SIG-M5 (cell line): ENCODE measurements at places on chromosomes 4 and X.

- DNase-seq, result no peak
Measured at GRCh38 chr4:142929526-142929925, 83.4 kb upstream of the INPP4B start.

DNA sequence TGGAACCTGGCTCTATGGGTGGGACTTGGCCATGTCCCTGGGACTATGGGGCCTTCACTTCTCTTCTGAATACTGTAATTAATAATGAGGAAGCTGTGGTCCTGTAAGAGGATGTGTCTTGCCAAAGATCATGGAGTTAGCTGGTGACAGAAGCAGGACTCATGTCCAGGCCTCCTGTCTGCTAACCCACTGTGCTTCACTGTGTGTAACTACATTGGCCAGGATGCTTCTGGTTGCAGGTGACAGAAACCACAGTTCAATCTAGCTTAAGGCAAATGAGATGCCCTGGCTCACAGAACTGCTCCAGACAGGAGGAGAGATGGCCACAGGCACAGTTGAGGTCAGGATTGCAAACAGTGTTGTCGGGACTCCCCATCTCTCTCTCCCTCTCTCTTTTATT is 3.1 kb downstream of the MTMR1 start:
- DNase-seq, result no peak

GRCh38 chr4:189850239-189850856 is 90.3 kb upstream of the FRG1 start:
- no peak for DNase-seq

DNA sequence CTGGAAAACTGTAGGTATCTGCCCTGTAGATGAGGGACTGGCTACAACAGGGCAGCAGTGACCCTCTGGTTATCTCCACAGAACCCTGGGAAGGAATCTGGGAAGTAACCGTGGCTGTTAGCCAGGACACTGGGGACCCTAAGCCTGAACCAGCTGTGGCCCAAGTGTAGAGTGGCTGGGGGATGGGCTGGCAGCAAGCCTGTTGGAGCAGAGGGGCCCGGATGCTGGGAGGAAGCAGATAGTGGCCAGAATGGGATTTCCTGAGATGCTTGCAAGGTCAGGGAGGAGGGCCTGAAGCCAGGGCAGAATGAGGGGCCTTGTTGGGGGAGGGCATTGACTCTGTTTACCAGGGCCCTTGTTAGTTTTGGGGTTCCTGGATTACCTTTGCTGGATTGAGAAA is 161.0 kb upstream of the EOLA2 start:
- DNase-seq, result no peak

GRCh38 chr4:3797831-3798790 is 31.9 kb downstream of the ADRA2C start:
- DNase-seq, result no peak

- no peak for DNase-seq
Measured at GRCh38 chrX:9492901-9493300, 28.0 kb downstream of the TBL1X start.

- no peak for DNase-seq
Measured at GRCh38 chr4:14580061-14580460, 422.2 kb upstream of the CPEB2 start.

- no peak for DNase-seq
Measured at GRCh38 chr4:163697121-163697520, 202.6 kb downstream of the TMA16 start.

DNA sequence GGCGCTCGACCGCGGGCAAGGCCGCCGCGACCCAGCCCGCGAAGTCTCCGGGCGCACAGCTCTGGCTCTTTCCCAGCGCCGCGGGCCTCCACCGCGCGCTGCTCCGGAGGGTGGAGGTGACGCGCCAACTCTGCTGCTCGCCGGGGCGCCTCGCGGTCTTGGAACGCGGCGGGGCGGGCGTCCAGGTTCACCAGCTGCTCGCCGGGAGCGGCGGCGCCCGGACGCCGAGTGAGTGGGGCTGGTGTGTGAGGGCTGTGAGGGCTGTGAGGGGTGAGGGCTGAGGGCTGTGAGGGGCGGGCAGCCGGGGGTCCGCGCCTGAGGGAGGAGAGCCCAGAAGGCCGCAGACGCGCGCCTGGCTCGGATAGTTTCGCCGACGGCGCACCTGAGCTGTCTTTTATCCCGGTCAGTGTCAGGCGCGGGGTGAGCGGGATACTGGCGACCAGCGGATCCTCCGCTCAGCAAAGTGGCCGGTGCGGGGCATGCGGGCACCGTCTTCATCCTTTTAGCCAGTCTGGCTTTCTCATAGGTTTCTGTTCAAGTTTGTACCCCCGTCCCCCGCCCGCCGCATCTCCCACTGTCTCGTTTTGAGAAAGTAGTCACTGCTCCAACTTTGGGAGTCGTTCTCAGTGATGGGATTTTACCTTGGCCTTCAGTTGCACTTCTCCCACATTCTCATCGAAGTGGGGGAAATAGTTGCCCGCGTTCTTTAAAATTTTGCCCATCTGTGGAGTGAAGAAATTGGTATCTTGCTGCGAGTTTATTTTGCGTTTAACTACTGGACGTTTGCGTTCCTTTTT is 586 bp downstream of the HERC5 start:
- no peak for DNase-seq

DNA sequence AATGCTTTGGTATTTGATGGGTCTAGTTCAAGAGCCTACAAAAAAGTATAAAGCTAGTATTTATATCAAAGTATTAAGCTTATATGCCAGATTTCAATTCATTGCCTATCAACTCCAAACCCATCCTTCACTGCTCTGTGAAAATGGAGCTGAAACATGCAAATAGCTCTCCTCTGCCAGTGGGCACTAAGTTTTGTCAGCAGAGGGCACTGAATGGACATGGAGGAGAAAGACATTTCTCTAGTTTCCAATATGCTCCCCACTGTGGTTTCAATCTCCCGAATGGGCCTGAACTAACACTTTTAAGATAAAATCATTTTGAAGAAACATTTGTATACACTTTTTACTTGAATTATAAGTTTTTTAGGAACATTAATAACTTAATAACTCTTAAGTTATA is 12.4 kb downstream of the PPID start:
- DNase-seq, result no peak

GRCh38 chr4:88646528-88647280 is 50.9 kb downstream of the NAP1L5 start:
- DNase-seq, result no peak

- no peak for DNase-seq
Measured at GRCh38 chrX:133653358-133653757, 238.1 kb upstream of the GPC4 start.

DNA sequence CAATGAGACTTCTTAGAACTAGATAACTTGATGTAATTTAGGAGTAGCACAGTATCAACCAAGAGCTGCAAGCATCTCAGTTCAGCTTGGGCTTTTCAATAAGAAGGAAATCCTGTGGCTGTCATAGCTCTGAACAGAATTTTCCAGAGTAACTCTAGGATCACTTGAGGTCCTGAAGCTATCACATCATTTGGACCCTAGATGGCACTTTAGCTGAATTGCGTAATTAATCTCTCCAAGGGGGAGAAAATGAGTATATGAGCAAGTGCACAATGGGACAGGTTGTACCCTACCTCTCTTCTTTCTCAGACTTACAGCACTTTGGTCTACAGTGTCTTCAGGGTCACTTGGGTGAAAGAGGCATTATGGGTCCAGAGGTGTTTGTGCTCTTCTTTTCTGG is 45.2 kb downstream of the SLC4A4 start:
- DNase-seq, result no peak

DNA sequence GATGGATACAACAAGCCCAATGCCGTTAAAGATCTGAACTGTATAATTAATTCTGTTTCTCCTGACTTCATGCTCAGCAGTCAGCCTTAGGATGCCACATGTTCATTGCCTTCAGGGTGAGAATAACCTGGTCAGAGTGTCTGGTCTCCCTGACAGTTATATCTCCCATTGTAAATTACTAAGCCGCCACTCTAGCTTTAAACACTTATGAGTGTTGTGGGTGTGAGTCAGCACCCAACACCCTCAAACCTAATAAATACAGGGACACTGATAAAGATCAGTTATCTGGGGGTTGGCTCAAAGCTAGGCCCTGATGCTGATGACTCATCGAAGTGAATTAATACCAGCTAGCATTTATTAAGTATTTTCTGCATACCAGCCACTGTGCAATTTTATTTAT is 64.9 kb upstream of the DYNLT3 start:
- DNase-seq, result no peak

DNA sequence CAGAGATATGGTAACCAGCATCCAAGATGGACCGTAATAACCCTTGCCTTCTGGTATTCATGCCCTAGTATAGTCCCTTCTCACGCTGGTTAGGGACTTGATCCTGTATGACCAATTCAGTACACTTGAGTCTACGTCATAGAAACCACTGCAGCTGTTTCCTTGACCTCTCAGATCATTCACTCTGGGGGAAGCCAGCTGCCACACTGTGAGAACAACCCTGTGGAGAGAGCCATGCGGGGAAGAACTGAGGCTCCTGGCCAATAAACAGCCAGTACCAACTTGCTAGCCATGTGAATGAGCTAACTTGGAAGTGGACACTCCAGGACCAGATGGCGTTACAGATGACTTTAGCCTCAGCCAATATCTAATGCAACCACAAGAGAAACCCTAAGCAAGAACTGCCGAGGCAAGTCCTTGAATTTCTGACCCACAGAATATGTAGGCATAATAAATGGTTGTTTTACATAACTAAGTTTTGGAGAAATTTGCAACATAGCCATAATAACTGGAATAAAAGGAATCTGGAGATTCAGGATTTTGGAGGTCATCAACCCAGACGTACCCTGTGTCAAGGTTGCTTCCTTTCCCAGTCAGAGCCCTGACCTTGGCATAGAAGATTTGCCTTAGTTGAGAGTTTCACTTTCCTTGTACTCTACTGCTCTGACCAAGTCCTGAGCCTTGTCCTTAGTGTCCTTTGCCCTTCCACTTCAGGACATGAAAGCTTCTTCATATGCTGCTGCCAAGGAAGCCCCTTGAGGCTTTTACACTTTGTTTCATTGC is 87.3 kb upstream of the ZNF81 start:
- no peak for DNase-seq

DNA sequence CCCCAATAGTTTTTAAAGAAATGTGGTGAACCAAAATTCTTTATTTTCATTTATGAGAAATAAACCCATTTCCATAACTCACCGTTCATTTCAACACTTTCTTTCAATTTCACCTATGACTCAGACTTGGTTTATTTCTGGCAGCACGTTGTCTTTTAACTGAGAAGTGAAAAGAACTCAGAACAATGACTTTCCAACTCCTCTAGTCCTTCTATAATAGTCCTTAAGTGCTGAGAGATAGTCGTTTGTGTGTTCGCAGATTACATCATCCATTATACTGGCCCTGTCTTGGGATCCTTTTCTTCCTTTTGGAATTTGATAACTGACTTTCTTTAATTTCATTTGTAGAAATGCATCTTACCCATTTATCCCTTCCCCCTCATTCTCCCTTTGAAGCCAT is 113.6 kb downstream of the GLUD2 start:
- DNase-seq, result no peak

- DNase-seq, result no peak
Measured at GRCh38 chr4:105147016-105147552, 408 bp downstream of the TET2 start.

DNA sequence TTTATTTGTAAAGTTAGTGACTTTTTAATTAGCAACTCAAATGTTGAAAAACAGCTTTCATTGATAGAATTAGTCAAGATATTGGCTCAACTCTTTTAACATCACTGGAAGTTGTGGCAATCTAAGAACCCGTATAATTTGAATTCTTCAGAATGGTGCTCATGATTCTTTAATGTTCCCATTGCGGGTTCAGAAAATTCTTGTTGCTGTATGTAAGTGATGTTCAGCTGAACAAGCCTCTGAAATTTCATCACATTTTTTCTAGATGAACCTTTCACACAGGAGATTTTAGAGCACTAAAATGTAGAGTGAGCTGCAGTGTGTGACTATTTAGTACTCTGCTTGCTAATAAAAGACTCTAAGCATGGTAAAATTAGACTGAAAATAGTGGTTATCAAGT is 1317.7 kb downstream of the FSTL5 start:
- no peak for DNase-seq

GRCh38 chr4:150510176-150510865 is 71.6 kb upstream of the MAB21L2 start:
- DNase-seq, result no peak

- DNase-seq, result no peak
Measured at GRCh38 chr4:122341886-122342285, 36.9 kb upstream of the ADAD1 start.

DNA sequence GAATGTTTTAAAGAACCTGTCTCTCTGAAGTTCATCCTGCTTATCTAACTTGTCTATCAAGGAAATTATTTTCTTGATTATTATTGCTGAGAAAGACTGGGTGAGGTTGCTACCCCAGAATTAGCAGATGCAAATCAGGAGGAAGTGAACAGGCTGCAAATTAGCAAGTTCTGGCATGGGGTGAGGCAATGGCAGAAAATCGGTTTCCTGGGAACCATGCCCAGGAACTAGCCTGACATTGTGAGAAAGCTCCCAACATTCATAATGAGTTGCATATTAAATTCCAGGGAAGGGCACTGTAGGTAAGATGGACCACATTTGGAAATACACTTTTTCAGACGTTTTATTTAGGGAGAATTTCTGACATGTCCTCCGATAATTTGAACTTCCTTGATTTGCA is 11.6 kb downstream of the ARSF start:
- no peak for DNase-seq

- no peak for DNase-seq
Measured at GRCh38 chr4:58225460-58225859, 1115.3 kb upstream of the IGFBP7 start.

GRCh38 chr4:138910195-138910913 is 105.2 kb upstream of the NOCT start:
- no peak for DNase-seq

- DNase-seq, result no peak
Measured at GRCh38 chr4:24533364-24533763, 51.0 kb downstream of the DHX15 start.

GRCh38 chr4:23979534-23979933 is 89.7 kb upstream of the PPARGC1A start:
- DNase-seq, result no peak

GRCh38 chr4:168639914-168640313 is 143.1 kb downstream of the PALLD start:
- no peak for DNase-seq

DNA sequence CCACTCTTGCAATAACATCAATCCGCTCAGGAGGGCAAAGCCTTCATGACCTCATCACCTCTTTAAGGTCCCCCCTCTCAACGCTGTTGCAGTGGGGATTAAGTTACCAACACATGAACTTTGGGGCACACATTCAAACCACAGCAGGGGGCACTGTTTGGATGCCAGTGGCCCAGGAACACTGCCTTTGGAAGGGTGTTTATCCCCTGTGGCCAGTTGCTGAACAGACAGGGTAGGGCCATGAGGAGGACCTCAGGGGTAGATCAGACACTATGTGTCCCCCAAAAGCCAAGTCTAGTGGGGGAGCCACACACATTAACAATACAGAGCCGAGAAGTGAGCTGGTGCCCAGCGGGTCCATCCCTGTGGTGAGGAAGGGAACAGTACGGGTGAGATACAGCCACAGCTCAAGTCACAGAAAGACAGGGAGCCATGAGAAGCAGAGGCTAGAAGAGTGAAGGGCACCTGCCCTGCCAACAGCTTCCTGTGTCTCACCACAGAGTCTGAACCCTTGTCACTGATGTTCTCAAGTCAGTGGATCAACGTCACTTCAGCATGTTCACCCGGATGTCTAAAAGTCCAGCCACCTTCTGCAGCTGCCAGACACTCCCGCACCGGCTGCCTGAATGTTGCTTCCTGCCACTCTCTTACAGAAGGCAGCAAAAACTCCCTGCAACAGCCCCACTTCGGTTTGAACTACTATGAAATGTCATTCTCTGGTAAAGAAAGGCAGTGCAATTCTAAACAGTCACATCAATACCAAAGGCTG is 19.9 kb upstream of the MXD4 start:
- DNase-seq, result no peak
